ENCODE measurements at places on chromosomes 6 and 20. TPM values are rescaled to one million over a fixed set of nuclear protein-coding genes. Genes with fewer than 3 reads are reported as not detected.
A peak's percentile ranks its signal among the peaks of the same experiment; 100 is the strongest.

OPRL1 gene
- total RNA-seq = 0.96 TPM

CD40 gene
- total RNA-seq = 4.2 TPM

SLC22A23 gene
- 12.5 TPM for total RNA-seq

HLA-DRB5 gene
- total RNA-seq = not detected

- no peak for DNase-seq
These were observed 106.7 kb downstream of the TMEM242 start for GRCh38 chr6:157216570-157216969.

- DNase-seq = no peak
These were observed 4.5 kb upstream of the SERINC1 start for GRCh38 chr6:122476131-122476530.

DNA sequence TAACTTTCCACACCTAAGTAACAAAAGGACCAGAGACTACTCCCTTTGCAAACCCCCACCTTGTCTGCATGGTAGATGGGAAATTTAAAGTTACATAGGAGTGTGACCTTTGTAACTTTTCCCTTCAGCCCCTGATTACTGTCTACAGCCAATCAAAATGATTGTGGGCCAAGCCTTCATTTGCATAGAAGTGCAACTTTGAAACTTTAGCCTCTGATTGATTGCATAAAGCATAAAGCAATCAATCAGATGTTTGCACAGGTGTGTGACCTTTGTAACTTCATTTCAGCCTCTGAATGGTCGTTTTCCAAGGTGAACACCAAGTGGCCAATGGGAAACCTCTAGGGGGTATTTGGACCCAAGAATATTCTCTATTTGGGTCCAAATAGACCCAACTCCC lies 46.1 kb downstream of the PRKN start:
- DNase-seq = no peak

GRCh38 chr20:54250691-54251090 lies 42.8 kb downstream of the PFDN4 start:
- DNase-seq = no peak

DNA sequence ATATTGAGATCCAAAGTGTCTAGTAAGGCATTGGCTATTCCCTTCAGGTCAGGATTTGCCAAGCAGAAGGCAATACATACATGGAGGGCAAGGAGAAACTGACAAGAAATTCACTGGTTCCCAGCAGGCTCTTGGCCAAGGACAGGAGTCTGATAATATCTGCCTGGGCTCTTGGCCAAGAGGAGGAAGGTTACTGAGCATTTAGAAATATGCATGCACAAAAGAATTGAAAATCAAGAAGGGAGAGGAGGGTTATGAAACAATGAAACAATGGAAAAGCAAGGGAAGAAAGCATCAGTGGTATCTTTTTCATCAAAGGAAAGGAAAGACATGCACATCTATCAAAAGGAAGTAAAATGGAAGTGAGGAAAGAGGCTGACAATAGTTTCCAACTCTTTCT lies 42.4 kb downstream of the ARHGAP18 start:
- DNase-seq = no peak

DNA sequence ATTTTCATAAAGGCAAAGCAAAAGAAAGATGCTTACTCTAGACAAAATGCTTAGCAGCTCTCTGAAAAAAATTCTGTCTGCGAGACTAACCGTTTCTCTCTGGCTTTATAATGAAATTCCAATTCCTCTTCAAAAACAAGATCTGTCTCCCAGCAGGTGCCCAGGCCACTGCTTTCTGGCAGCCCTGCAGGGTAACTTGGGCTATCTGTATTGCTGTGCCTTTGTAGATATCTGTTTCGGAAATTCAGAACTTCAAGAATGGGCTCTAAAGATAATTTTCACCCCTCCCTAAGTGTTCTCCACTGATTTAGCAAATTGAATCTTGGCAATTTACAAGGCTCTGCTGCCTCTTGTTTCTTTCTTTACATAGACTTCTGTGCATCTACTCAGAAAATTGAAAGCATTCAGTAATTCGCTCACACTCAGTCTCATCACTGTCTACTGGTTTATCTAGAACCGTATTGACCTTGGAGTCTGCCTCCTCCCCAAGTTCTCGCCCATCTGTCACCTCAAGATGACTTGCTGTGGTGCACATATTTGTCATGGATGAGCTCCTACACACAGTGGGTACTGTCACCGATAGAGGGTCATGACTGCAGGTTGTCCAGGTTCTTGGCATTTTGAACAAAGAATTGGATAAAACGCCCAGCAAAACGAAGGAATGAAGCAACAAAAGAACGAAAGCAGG lies 26.4 kb upstream of the FABP7 start:
- no peak for DNase-seq

DNA sequence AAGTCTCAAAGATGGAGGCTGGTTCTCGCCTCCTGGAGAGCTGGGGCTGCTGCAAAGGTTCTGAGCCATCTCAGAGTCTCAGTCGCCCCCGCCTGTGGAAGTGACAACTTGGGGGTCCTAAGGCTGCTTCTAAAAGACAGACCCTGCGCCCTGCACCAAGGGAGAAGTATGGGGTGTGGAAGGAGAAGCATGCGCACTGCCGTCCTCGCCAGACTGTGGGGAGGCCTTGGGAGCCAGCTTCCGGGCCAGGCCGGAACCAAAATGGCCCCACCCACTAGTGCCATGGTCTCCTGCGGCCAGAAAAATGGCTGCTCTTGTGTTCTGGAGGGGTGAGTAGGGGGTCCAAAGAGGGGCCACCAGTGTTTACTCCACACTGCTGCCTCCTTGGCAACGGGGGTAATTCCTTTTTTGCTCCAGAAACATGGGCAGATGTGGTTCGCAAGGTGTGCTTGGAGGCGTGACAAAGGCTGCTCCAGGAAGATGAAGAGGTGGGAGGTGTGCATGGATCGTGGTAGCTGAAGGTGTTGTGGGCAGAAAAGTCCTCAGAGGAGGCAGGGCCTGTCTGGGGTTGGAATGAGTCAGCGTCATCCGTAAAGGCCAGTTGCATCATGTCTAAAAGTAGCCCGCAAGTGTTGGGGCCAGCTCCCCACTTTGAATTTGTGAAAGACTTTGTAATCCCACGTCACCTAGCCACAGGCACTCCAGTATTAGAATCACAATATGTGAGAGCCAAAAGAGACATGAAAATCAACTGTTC lies 329.8 kb upstream of the SOX4 start:
- no peak for DNase-seq

- DNase-seq = no peak
These were observed 32.2 kb upstream of the ERVFRD-1 start for GRCh38 chr6:11143394-11144371.

- DNase-seq = no peak
These were observed 917.8 kb upstream of the ADGRB3 start for GRCh38 chr6:67717281-67717680.

DNA sequence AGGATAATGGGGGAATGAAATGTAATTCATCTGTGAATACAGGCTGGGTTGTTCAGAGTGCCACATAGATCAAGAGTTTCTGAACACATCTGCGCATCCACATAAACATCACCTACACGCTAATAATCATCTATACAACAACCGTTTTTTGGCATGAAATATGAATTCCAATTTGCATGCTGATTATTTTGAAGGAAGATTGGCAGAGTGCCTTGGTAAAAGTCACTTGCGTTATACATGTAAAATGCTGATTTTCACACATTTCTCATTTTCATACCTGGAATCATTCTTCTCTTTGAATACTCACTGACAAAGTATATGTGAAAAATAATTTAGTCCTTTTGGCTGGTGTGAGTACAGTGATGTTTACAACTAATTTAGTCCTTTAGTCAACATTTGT lies 17.7 kb downstream of the COL9A1 start:
- no peak for DNase-seq

DNA sequence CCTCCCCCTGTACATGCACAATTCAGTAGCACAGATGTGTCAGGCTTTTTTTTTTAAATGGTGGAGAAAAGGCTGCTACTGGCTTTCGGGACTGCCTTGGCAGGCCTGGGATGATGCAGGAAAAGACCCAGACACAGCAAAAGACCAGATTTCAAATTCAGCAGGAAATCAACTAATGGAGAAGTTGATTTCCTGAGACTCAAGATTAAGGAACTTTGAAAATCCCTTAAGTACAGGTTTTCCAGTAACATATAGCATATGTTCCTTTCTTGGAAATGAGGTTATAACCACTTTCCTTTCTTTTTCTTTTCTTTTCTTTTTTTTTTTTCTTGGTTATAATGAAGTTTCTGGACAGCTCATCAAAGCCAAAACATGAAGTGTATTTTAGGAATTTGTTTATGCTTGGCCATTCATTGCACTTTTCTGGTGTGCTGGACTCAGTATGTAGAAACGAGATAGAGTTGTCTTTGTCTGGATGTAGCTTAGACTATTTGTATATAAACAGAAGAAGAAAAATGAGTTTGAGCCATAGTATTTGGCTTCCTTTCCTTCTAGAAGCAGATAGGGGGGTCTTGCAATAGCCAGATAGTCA lies 119.4 kb downstream of the SASH1 start:
- no peak for DNase-seq

- no peak for DNase-seq
These were observed 680.5 kb downstream of the QKI start for GRCh38 chr6:164095056-164095455.

DNA sequence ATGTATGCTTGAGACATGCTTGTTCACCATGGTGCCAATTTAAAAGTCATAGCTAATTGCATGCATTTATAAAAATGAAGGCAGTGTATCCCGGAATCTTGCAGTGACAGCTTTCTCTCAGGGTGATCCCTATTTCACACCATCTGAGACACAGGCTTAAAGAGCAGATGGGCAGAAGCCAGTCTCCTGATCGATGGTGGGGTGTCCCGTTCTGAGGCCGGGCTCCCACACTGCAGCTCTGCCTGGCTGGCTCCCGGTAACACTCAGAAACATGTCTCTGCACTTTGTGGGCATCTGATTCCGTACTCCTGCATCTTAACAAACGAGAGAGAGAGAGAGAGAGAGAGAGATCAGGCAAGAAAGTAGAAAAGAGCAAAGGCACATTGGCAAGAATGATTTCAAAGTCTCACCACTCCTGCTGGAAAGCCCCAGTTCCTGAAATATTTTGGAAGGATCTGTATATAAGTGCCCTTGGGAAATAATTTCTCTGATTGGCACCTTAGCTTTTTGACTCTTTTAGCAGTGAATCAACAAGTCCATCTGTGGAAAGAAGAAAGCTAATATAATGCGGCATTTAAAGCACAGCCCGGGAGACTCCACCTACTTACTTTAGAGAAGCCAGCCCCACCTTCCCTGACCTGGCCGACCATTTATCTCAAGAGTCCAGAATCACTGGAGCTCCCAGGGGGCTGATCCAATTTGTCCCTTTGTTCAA lies 36.8 kb upstream of the EXOC2 start:
- DNase-seq = no peak

- no peak for DNase-seq
These were observed 455.0 kb downstream of the RFPL4B start for GRCh38 chr6:112802144-112802543.

DNA sequence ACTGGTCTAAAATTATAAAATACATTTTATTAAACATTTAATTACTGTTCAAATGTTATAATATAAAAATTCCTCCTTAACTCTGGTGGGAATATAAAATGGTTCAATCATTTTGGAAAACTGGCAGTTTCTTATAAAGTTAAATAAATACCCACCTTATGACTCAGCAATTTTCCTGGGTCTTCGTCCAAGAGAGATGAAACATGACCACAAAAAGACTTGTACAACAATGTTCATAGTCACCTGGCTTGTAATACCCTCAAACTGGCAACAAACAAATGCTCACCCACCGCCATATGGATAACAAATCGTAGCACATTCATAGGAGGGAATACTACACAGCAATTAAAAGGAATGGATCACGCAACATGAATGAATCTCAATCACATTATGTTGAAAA lies 66.0 kb upstream of the RIN2 start:
- DNase-seq = no peak

DNA sequence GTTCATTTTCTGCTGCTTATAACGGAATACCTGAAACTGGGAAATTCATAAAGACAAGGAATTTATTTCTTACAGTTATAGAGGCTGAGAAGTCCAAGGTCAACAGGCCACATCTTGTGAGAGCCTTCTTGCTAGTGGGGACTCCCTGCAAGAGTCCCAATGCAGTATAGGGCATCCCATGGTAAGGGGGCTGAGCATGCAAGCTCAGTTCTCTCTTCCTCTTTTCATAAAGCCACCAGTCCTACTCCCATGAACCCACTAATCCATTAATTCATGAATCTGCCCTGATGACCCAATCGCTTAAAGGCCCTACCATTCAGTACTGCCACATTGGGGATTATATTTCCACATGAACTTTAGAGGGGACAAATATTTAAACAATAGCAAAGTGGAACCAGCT lies 26.5 kb downstream of the CYB5R4 start:
- DNase-seq = no peak

GRCh38 chr6:127641905-127642304 lies 64.9 kb downstream of the C6orf58 start:
- peak; percentile 18 for DNase-seq

DNA sequence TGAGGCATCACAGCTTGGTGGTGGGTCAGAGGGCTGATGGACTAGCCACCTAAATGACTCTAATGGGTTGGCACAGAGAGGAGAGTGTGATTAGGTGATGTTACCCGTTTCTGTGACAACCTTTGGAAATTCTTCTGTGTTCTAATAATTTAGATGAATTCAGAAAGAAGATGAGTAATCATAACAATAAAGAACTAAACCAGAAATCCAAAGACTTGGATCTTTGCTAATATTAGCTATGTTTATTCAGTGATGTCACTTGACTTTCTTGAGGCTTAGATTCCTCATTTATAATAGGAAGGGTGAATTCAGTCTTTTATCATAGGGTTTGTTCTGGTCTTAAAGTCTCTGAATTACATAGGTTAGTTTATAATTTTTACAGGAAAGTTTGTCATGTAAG lies 19.9 kb downstream of the CRYBG1 start:
- no peak for DNase-seq

DNA sequence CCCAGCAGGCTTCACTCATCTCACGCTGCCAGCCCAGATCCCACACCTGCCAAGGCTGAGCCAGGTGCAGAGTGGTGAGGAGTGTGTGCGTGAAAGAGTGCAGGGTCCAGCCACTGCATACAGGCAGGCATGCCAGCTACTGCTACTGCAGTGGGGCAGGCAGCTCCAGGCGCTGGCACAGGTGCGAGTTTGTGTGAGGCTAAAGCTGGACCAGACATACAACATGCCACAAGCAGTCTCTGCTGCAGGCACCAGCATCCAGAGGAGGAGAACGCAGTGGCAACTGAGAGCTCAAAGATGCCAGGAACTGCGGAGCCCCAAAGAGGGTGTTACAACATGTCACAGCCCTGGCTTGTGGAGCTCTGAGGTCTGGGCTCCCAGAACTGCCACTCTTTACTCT lies 149.8 kb downstream of the EYS start:
- no peak for DNase-seq

- no peak for DNase-seq
These were observed 370.9 kb upstream of the SOX4 start for GRCh38 chr6:21222656-21223055.

DNA sequence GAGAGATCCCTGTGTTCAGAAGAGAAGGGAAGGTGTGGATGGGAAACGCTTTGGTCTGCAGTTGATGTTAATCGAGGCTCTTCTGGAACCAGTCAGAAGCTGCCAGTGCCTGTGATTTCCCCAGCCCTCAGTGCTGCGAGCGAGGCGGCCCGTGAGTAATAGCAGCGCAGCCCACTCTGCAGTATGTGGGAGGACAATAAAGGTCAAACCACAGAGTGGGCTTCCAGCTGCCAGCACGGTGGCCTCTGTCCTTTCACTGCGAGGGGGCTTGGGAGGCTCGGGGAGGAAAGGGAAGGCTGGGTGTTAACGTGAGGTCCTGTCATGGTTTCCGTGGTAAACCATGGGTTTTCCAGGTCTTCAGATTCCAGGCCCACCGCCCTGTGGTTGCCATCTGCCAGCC lies 32.3 kb upstream of the TAGAP start:
- DNase-seq = no peak
